ENCODE measurements at places on chromosomes 7 and 10.

DNA sequence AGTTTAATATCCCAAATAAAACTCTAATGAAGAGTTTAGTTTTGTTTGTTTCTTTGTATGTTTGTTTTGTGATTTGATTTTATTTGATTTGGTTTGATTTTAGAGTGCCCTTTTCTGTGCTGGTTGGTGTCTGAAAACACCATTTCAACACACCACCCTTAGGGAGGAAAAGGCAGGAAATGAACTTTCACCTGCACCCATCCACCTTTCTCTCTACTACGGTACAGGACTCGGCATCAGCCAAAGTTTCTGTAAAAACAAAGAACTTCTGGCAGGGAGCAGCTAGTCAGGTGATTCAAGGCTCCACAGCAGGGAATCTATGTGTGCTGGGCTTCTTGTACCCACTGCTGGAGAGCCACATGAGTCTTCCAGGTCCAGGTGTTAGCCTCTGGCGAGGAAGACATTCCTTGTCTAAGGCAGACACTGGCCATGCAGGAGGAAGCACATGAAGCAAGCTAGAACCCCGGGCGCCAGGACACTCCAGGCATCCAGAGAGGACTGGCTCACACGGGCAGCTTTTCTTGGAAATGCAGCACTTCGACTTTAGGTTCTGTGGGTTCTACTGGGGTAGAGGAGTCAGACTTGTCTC, 22.1 kb upstream of the STK17A start:
- no peak for DNase-seq

DNA sequence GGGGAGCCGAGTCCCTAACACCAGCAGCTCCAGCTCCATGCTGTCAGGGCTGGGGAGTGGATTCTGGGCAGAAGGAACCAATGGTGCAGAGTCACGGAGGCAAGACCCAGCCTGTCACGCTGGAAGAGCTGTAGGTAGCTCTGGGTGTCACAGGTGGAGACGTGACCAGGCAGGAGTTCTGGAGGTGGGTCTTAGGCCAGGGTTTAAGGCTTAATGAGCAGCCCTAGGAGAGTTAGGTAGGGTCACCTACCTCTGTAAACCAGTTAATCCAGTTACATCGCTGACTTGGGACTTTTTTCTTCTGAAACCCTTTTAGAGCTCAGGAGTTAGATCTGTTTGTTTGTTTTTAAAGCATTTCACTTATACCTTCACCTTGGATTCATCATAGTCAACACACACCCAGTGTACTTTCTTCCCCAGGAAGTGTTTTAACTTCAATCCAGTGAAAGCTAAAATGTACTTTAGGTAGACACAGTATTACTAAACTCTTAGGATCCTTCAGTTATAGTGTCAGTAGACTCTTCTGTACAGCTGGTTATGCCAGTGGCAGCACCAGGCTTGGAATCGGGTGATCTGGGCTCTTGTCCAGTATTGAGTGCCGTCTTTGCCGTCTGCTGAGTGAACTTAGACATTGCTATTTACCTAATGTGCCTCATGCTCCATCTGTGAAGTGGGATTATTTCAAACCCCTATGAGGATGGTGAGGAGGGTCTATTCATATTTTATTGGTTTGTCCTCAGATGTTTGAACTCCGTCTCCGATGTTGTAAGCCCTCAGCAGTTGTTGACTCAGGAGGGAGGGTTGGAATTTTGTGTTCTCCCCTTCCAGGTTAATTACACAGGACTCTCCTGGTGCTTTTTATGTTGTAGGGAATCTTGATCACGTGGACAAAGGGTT, 31.0 kb downstream of the TACR2 start:
- DNase-seq: no peak

DNA sequence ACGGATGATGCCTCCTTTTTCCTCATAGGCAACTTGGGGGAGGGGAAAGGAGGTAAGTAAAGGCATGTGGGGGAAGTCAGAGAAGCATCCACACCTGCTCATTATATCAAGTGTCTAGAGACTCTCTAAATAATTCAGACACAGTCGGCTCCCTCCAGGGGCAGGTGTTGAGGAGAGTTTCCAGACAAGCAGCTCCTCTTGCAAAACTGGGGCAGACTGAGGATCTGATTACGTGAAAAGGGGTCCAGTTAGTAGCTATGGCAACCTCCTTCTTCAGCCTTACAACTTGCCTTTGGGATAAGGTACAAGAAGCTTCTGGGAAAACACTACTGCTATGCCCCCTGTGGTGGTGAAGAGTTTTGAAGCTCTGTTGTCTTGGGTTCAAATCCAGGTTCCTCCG, 39.0 kb upstream of the SORBS1 start:
- DNase-seq: no peak

DNA sequence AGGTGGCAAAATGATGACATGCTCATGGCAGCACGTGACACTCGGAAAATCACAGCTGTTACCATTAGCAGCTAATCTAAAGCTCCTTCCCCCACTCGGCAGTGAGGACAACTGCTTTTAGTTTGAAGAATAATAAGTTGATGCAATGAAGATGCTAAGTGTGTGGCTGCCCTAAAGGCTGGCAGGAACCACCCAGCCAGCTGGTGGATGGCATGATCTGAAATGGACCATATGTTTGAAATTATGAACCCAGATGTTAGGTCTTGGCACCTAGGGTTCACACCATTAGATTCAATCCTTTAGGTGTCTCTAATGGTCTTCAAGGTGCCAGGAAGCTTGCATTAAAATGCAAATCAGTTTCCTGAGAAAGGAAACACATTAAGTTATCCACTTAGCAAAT, 230.1 kb downstream of the WDR11 start:
- DNase-seq: no peak

DNA sequence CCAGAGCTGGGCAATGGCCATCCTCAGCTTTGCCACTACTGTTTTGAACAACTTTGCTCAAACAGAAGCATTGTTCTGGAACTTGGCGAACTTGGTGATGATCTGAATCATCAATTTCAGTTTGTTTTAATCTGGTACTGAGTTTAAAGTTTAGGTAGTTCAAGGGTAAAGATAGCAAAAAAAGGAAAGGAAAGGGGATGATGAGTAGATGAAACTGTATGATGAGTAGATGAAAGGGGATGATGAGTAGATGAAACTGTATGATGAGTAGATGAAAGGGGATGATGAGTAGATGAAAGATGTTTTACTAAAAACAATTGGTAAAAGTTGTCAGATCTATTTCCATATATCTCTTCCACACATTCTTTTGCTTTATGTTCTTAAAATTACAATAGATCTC, 737.0 kb downstream of the LRMDA start:
- DNase-seq: no peak

DNA sequence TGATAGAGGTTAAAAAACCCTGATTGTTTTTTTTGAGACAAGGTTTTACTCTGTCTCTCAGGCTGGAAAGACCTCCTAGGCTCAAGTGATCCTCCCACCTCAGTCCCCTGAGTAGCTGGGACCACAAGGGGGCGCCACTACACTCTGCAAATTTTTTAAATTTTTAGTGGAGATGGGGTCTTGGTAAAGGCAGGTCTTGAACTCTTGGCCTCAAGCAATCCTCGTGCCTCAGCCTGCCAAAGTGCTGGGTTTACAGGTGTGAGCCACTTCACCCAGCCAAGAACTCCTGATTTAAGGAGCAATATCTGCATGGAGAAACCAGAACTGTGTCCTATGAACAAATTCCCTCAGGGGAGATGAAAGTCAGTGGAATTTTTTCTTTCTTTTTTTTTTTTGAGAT, 7.3 kb upstream of the KLHDC10 start:
- peak; percentile 72 for DNase-seq

DNA sequence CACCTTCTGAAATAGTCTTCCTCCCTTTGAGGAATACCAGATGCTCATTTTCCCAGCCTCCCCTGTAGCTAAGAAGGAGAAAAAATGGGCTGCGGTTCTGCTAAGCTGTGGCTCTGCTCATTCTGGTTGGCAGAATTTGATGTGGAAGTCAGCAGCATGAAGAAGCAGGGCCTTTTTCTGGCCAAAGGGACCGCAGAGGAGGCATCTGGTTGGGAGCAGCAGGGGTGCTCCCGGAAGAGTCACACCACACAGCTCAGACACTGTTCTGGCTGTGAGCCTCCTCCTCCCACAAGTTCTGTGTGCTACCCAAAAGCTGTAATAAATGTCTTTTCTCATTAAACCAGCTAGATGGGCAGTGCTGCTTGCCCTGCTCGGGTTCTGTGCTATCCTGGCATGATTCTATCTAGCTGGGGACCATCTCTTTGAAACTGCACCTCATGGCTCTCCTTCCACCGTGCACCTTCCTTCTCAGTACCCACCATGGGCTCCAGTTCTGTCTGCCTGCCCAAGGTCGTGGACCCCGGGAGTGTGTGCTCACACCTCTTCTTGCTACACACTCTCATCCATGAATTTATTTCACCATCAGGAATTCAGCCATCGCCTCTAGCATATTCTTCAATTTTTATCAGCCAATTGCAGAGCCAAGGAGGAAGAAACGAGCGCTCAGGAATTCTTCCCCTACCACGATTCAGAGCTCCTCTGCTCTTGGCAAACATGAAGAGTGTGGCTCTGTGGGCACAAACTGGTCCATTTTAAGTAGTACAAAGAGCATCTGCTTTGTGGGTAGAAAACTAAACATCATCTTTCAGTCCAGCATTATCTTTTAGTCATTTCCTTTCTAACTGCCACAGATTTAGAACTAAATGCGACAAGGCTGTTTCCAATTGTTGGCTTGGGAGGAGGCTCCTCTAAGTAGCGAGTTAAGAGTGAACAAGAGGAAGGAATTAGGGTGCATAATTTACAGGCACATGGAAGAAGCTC, 76.9 kb downstream of the FAM171A1 start:
- DNase-seq: no peak

DNA sequence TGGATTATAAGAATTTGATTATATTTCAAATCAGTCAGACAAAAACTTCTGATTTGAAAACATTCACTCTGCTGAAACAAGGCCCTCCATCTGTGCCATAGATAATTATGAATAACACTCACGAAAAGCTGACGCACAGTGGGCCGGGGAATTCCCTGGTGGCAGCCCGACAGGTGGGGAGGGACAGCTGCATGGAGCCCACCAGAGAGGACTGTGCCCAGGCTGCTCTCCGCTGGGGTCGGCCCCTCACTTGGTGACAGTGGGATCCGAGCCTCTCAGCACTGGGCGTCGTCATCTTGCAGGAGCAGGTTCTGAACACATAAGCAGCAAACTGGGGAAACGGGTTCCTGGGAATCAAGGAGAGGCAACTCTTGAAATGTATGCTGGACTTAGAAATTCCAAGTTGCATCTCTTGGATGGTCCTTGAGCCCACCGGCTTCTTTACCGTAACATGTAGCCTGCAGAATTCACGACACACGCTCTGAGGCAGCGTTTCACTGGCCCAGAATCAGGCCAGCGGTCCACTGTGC, 41.4 kb downstream of the AFAP1L2 start:
- no peak for DNase-seq

- DNase-seq: no peak
Observed at GRCh38 chr7:153675131-153675530, 377.1 kb upstream of the DPP6 start.

DNA sequence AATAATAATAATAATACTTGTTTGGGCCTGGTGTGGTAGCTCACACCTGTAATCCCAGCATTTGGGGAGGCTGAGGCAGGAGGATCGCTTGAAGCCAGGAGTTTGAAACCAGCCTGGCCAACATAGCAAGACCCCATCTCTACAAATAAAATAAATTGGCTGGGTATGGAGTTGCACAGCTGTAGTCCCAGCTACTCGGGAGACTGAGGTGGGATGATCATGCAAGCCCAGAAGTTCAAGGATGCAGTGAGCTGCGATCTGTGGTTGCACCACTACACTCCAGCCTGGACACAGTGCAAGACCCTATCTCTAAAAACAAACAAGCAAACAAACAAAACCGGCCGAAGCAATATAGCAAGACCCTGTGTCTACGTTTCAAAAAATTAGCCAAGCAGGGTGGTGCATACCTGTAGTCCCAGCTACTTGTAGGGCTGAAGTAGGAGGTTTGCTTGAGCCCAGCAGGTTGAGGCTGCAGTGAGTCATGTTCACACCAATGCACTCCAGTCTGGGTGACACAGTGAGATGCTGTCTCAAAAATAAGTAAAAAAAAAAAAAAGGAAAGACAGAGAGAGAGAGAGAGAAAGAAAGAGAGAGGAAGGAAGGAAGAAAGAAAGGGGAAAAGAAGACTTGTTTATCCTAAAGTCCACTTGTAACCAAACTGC, 85.6 kb upstream of the KDM7A start:
- no peak for DNase-seq

DNA sequence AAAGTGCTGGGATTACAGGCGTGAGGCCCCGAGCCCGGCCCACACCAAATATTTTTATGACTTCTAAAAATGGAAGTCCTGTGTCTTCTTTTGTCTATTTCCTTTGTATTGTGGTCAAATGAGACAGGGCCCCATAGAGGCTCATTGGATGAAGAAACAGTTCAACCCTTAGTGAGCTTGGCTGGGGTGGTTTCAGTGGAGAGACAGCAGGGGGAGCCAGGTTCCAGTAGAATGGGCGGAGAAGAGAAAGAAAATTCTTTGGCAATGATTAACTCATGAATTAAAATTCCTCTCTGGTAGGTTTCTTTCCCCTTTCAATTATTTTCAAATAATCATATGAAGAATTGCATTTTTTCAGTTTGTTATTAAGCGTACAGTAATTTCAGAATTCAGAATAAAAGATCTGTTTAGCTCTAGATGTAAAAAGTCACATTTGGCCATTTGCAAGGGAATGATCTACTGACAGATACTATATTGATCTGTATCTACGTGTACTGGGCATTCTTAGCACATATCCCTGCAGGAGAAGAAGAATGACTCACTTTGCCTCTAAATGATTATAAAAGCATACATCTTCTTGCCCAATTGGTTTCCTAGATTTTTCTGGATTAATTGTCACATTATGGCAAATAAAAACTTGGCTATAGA, 43.2 kb downstream of the PNLIPRP3 start:
- DNase-seq: no peak

DNA sequence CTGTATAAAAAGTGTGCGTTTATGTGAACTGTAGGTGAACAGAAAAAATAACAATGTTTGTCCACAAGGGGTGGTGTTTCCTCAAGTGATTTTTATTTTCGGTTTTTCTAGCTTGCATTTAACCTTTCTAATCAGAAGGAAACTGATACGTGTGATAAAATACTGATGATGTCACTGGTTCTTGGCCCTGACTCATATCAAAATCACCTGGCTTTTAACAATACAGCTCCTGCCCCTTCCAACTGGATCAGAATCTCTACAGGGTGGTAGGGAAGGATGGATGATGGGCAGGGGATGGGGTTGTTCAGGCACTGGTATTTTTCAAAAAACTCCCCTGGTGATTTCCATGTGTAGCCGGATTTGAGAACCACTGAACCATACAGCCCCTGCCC, 10.9 kb downstream of the NPFFR1 start:
- no peak for DNase-seq

DNA sequence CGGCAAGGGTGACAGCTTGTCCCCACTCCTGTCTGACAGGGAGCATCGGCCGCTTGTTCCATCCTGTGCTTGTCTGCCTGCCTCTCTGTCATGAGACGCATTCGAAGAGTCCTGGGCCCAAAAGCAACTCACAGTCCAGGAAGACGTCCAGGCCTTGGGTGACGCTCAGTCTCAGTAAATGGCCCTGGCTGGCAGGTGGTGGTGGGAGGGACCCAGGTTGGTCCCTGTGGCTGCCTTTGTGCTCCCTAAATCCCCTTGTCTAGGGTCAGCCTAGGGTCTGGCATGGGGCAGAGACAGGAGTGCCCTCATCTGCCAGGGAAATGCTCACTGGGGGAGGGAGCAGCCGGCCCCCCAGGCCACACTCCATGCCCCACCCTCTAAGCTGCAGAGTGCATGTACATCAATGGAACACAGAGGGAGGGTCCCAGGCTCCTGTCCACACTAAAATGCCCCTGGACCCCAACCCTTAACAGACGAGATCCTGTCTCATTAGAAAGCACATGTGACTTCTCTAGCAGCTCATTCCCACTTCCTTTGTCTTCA, 295.2 kb upstream of the ZNF32 start:
- no peak for DNase-seq
